CD4-positive, alpha-beta T cell treated with Interleukin-15 for 4 hours (primary cell): ENCODE measurements at places on chromosomes 5 and 9.

DNA sequence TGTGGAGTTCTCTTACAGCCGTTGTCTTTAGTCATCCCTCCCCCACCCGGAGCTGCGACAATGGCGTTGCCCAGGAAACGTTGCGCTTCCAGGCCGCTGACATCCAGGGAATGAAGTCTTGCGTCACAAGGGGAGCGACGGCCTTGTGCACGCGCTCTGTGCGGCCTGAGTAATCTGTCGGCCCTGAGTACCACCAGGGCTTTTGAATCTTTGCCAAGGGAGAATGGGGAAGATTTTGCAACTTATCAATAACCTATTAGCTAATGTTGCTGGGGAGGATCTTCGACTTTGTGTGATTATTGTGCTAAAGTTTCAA lies at the start of gene SOX30:
Gene SOX30, minus strand, starts transcription at position 62 of the 316 bp plus-strand sequence. CDS start 360 bp downstream, outside the sequence.
- DNase-seq: no peak

- DNase-seq: no peak
Measured at GRCh38 chr5:174608631-174609097, 115.7 kb upstream of the MSX2 start.

DNA sequence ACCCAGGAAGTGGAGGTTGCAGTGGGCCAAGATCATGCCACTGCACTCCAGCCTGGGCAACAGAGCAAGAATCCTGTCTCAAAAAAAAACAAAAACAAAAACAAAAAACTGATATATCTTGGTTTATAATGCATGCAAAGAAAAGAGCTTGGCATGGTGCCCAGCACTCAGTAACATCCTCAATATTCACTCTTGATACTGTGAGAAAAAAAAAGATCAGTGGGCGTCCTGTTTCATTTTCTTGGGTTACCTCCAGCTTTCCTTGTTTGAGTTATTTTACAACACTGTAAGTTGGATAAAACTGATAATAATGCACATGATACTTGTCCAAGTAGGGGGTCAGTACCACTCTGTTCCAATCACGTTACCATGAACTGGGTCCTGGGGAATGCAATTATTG lies 7.8 kb downstream of the PHYHD1 start:
- DNase-seq: no peak

DNA sequence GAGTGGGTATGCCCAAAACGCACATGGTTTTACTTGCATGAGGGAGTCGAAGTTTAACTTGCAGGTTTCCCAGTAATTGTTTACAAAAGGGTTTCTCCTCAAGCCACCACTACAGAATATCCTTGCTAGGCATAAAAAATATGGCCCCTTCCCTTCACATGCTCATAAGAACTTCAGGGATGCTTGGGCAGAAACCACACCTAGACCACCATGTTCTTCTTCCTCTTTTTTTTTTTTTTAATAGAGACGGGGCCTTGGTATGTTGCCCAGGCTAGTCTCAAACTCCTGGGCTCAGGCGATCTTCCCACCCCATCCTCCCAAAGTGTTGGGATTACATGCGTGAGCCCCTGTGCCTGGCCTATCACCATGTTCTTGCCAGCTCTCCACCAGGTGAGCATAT lies 18.6 kb upstream of the PLIN2 start:
- DNase-seq: no peak

- no peak for DNase-seq
Measured at GRCh38 chr9:135009794-135010585, 77.5 kb upstream of the OLFM1 start.

DNA sequence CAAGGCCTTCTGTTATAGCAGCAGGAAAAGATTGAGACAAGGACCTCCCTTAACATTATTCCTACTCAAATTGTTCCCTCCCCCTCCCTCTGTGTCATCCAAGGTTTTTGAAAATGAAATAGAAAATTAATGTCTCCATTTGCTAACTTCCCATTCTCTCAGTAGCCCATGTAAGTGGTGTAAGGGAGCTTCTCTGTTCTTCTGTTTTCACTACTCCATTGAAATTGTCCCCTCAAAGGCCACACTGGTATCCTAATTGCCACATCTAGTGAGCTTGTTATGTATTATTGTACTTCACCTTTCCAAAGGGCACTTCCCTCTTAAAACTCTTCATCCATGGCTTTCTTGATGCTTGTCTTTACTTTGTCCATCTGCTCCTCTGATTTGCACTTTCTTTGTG lies 131.2 kb upstream of the PIK3R1 start:
- no peak for DNase-seq

GRCh38 chr9:134157378-134157885 lies 6.9 kb downstream of the RNU6ATAC start:
- DNase-seq: no peak

GRCh38 chr5:156000115-156000514 lies 326.8 kb upstream of the SGCD start:
- no peak for DNase-seq

GRCh38 chr9:128122809-128123175 lies 4.7 kb downstream of the PTGES2 start:
- no peak for DNase-seq

DNA sequence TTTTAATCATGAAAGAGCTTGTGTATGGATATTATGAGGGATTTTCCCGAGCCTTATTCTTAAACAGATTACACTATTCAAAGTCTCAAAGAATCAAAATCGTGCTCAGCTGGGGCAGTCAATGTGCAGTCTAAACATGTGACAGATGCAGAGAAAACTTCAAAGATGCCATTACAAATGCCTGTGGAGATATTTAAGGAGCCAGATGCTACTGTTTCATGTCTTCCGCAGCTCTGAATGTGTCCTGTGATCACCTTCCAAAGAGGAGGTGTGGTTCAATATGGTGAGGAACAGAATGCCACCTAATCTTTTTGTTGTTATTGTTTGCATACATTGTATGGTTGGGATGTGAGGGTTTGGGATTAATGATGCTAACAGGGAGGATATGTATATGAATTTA lies 593.3 kb upstream of the ARRDC3 start:
- DNase-seq: no peak

DNA sequence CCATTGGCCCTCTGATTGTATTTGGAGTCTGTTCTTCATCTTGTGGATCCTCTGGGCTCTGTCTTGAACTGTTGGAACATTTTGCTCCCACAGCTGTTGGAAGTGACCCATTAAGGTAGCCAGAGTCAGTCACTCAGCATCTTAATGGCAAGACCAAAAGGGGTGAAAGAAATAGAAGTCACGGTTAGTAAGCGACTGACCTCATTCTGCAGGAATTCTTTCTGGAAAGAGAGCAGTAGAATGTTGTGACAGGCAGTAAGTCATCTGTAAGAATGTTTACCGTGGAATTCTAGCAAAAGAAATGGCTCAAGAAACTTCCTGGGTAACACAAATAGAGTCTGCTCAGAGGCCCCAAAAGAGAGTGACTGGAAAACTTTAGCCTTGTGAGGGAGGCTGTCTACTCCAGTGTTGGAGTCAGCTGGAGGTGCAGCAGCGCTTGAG lies 28.6 kb upstream of the TNC start:
- DNase-seq: no peak

GRCh38 chr9:109022873-109023272 lies 9.6 kb upstream of the CTNNAL1 start:
- no peak for DNase-seq

DNA sequence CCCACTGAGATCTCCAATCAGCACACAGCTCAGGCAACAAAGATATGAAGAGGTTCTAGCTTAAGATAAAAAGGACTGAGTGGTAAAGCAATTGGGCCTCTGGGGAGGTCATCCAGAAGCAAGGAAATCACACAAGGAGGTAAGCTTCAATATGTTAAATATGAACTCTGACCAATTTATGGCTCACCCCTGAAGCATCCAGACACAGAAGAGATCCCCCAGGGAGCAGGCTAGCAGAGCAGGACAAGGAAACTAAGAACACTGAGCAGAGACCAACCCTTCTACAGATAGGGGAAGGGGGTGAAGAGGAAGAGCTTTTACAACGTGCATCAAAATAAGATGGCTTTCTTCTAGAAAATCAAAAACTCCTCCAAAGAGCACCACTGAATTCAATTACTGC lies 616.2 kb downstream of the DNAH5 start:
- DNase-seq: no peak

- no peak for DNase-seq
Measured at GRCh38 chr5:31663519-31663918, 24.6 kb downstream of the PDZD2 start.

DNA sequence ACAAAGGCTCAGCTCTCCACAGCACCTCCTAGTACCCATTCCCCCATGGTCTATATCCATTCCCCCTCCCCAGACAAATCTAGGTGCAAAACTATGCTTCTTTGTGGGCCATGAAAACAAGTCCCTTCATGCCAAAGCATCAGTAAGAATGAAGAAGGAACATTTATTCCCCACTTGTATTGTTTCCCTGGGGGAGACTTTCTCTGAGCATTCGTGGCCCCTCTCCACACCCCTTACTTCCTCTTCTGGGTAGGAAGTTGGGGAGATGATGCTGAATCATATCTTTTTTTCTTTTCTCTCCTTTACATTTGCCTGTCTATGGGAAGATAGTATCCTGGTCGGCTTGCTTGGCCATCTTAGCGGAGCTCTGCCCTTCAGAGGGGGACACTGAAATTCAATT lies 246.8 kb downstream of the NSG2 start:
- DNase-seq: no peak

DNA sequence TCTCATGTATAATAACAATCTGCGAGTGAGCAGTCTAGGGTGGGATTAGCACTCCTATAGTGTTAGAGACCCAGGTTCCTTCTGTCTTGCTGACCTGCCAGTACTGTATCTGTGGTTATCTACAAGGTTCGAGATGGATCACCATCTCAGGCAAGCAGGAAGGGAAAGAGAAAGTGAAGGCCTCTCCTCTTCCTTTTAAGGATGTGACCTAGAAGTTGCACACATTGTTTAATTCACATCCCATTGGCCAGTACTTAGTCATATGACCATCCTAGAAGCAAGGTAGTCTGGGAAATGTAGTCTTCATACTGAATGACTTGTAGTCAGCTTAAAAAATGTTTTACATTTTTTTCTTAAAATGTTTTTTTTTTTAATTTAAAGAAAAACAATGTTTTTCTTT lies 168.6 kb downstream of the CARTPT start:
- peak; percentile 39 for DNase-seq

DNA sequence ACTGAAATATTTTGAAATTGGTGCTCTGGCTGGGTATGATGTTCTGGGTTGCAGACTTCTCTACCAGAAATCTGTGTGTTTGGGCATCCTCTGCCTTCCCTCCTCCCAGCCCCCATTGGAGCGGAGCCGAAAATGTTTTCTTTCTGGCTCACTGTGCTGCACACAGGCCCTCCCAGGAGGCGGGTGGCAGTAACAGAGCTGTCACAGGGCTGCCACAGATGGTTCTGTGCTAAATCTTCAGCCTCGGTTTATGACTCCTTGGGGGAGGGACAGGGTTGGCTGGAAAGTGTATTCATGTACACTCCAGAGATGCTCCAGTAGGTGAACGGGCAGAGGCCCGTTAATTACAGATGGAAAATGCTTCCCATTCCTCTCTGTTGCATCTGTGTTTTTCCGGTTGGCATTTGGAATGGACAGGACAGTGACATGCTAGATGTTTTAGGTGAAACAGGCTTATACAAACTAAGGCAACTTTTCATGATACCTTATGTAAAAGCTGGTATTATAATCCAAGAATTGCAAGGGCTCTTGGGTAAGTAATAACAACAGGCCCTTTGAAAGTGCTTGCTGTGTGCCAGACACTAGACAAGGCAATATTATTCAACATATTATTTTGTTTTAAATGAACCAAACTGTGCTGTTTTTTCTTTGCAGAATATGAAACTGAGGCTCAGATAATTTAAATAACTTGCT lies 180.2 kb downstream of the ADCY2 start:
- DNase-seq: no peak

DNA sequence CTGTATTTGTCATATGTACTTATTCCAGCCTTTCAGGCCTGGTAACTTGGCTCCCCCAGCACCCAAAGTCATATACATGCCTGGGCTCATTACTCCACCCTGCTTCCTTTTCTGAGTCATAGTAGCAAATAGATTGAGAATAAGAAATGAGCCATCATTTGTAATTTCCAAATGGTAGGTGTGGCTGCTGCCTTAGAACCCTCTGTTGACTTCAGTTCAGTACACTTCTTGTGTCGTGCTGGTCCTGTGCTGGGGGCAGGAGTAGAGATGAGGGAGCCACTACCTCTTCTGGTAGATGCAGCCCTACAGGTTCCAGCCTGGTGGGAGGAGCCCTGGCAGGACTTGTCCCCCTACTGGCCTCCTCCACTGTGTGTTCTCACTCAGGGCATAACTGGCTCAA lies 11.1 kb downstream of the GM2A start:
- no peak for DNase-seq

- no peak for DNase-seq
Measured at GRCh38 chr9:95101326-95101725, 216.2 kb downstream of the FANCC start.

DNA sequence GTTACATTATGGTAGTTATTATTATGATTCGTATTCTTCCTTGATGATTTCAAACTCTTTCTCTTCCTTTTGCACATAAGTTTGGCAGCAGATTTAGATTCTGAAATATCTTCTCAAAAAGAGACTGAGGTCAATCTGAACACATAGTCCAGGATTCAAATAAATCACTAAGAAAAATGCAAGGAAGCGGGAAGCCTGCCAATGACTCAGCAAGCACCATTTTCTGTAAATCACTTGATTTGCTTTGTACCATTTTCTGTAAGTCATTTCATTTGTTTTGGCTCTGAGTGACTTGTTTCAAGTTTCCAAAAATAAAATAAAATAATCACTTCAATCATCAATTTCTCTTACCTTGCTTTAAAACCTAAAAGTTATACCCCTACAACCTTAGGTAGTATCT lies 24.6 kb upstream of the GLIS3 start:
- no peak for DNase-seq

- no peak for DNase-seq
Measured at GRCh38 chr9:18595597-18595996, 121.6 kb downstream of the ADAMTSL1 start.

GRCh38 chr5:137167187-137167586 lies 331.9 kb downstream of the SPOCK1 start:
- no peak for DNase-seq

- DNase-seq: no peak
Measured at GRCh38 chr5:147509041-147509709, 693 bp downstream of the DPYSL3 start.

DNA sequence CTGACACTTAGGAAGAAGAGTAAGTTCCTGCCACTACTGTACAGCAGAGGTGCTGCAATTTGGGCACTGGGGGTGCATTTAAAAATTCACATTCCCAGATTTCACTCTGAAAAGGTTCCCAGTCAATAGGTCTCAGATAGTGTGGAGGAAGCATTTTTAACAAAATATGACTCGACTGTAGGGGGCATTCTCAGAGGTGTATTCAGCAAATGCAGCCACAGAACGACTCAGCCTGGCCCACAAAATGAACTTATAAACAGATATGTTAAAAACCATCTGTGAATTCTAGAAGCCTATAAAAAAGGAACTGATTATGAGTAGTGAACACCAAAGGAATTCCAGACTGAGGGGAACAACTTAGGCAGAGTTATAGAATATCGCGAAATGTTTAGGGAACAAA lies 31.1 kb downstream of the MLLT3 start:
- no peak for DNase-seq

- DNase-seq: no peak
Measured at GRCh38 chr9:77534376-77535057, 113.6 kb downstream of the GNA14 start.

DNA sequence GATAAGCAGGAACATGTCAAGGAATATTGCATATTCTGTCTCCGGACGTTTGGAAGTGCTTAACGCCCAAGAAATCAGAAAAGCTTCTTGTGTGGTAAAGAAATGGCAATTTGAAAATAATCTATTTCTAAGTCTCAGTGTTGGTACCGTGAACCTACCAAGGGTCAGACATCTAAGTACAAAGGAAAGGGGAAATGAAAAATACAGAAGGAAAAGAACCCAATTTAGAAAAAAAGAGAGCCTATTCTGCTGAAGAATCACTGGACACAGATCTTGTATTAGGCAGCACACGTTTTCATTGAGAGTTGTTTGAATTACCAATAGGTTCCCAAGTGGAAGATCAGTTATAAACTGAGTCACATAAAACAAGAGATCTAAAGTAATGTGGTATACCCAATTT lies 46.9 kb upstream of the CEP78 start:
- no peak for DNase-seq
